ENCODE measurements at places on chromosomes 5 and 9. TPM values are rescaled to one million over a fixed set of nuclear protein-coding genes. Genes with fewer than 3 reads are reported as not detected.
A peak's percentile ranks its signal among the peaks of the same experiment; 100 is the strongest.

GRCh38 chr5:19018822-19019221, 969.2 kb downstream of the CDH18 start:
- no peak for DNase-seq

Gene ELOVL7
- 5.5 TPM for total RNA-seq

DNA sequence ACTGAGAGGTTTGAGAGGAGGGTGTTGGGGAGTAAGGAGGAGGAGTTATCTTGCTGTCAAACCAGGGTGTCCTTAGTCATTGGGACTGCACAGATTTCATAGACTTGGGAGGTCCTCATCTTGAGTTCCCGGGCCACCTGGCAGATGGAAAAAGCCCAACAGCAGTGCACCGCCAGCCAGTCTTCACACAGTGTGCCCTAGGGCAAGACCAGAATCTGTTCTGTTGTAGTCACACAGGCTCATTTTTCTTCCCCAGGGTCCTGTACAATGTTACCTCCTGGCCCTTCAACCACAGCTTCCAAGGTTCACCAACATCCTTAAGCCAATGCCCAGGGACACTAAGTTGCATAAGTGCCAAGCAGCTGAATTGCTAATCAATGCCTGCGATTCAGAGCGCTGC, 21.0 kb downstream of the PLAC8L1 start:
- DNase-seq = no peak

- DNase-seq = no peak
Measured at GRCh38 chr9:88746029-88746742, 211.2 kb downstream of the NXNL2 start.

DNA sequence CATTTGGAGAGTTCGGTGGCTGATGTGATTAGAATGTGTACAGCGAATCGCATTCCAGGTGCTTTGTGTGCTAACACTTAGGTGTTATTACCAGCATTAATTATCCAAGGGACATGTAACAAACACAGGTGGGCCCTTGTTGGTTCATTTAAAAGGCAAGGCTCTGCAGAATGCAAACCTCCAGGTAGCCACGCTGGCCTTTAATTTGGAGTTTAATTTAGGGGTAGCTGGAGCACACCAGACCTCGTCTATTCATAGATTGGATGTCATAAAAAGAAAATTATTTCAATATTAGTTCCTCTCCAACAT, 191.1 kb downstream of the MAT2B start:
- DNase-seq = no peak

Gene ADAMTS6
- total RNA-seq = 2.8 TPM

- no peak for DNase-seq
Measured at GRCh38 chr9:75695921-75696320, 194.6 kb upstream of the PCSK5 start.

Gene GRXCR2
- not detected for total RNA-seq

Gene ROR2
- total RNA-seq = 9.0 TPM

- DNase-seq = no peak
Measured at GRCh38 chr5:9834871-9835770, 205.0 kb upstream of the TAS2R1 start.

DNA sequence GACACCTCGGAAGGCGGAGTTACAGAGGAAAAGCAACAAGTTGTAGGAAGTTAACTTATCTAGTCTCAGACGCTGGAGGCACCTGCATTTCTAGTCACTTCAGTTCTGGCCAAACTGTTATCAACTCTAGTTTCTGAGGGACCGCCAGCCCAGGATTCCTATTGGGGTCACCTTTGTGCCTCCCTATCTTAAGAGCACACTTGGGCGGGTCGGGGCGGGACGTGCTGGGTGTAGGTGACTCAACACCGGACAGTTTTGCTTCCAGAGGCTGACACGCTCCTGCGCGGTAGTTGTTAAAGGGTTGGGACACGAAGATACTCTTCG, 679 bp upstream of the KDM4C start:
- peak; percentile 47 for DNase-seq

- DNase-seq = no peak
Measured at GRCh38 chr5:108521841-108522506, 140.1 kb upstream of the FBXL17 start.

Gene ALDH1B1
- 23.7 TPM for total RNA-seq

- no peak for DNase-seq
Measured at GRCh38 chr5:174617285-174617684, 107.1 kb upstream of the MSX2 start.

DNA sequence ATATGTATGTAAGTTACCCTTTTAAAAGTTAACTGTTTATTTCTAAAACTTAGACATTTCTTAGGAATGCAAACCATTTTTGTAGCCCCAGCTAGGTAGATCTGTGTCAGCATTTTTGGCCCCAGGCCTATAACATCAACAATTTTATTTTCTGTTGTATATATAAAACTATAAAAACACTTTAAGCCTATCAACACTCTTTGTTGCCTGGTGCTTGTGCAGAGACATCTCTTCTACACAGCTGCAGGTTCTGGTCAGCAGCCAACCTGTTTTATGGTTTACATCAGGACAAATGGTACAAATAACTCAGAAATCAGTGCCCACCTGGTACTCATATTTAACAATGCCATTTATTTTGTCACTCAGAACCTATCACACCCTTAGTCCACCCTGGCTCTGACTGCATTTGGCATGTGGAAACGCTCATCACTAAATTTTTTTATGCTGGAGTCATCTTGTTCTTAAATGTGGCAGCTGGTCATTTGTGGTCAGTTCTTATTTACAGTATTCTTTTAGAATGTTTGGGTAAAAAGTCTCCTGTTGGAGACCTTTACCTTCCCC, 173.4 kb downstream of the DNAH5 start:
- no peak for DNase-seq

GRCh38 chr9:88084357-88085183, 53.7 kb downstream of the SPATA31C2 start:
- DNase-seq = no peak

Gene NCS1
- total RNA-seq = 3.5 TPM

Gene CCDC152
- total RNA-seq = 0.48 TPM

DNA sequence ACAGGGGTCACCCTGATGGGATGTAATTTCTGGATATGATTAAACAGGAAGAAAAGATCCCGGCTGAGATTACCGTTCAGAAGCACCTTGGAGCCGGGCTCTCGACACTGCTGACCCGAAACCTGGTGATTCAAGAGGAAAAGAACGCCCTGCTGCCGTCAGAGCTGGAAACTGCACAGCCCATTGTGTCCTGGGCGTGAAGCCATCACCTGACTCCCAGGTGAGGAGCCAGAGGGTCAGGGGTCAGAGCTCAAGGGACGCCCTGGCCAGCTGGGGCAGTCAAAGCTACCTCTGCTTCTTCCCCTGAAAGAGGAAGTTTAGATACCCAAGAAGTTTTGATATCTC, 17.8 kb upstream of the SLC12A7 start:
- no peak for DNase-seq

Gene KCNMB1
- total RNA-seq = 0.31 TPM

DNA sequence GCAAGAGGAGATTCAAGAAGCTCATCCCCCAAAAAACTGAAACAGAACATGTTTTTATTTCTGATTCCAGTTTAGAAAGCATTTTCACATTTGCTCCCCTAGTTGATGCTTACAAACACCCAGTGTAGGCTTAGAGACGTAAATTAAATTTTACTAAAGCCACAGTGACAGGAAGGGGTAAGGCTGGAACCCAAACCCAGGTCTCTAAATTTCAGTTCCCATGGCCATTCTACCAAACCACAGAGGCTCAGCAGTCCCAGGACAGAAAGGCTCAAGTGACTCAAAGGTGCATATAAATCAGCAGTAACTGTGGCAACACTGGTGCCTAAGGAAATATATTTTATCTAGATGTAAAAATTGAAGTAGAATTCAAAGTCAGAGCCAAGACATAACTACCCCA, 128.7 kb downstream of the CEP120 start:
- no peak for DNase-seq

- no peak for DNase-seq
Measured at GRCh38 chr9:89712283-89712682, 107.5 kb downstream of the GADD45G start.

- DNase-seq = no peak
Measured at GRCh38 chr5:72283358-72283757, 36.7 kb downstream of the MRPS27 start.

DNA sequence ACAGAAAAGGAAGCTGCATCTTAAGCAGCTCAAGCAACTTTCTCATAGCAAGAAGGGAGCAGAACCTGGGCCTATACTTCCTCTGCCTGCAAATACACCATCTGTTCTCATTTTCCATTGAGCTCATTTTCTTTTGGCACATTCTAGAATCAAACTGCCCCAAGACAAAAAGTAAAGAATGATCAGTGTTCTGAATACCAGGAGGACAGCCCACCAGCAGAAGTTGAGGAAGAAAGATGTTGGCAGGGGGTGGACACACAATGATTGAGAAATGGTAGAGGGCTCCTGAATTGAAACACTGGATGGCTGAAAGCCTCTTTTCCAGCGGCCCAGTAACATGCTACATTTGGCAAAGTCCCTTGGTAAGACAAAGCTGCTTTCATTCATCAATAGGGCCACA, 171.8 kb downstream of the MED10 start:
- DNase-seq = no peak

- no peak for DNase-seq
Measured at GRCh38 chr5:177498013-177498787, 796 bp upstream of the PDLIM7 start.

- no peak for DNase-seq
Measured at GRCh38 chr9:116447934-116448333, 239.2 kb upstream of the TRIM32 start.

Gene CDH9
- not detected for total RNA-seq

GRCh38 chr5:111060169-111060568, 11.3 kb upstream of the TSLP start:
- DNase-seq = no peak

DNA sequence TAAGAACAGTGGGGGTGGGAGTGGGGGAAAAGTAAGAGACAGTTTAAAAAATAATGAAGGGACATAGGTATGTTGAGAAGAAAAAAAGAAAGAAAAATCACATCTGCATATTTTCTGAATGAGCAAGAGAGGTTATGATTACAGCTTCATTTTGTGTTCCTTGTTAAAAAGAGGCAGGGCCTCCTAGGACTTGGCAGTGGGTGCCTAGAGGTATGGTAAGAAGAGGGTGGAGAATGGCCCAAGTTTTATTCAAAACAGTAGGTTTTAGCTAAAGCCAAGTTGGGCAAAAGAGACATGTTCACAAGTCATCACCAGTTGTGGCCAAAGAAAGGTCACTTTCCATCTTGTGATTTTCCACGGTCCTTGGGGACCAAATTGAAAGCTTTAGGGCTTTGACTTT, 643.4 kb downstream of the CCDC171 start:
- DNase-seq = no peak

- DNase-seq = no peak
Measured at GRCh38 chr5:92508271-92508670, 1072.7 kb downstream of the NR2F1-AS1 start.

DNA sequence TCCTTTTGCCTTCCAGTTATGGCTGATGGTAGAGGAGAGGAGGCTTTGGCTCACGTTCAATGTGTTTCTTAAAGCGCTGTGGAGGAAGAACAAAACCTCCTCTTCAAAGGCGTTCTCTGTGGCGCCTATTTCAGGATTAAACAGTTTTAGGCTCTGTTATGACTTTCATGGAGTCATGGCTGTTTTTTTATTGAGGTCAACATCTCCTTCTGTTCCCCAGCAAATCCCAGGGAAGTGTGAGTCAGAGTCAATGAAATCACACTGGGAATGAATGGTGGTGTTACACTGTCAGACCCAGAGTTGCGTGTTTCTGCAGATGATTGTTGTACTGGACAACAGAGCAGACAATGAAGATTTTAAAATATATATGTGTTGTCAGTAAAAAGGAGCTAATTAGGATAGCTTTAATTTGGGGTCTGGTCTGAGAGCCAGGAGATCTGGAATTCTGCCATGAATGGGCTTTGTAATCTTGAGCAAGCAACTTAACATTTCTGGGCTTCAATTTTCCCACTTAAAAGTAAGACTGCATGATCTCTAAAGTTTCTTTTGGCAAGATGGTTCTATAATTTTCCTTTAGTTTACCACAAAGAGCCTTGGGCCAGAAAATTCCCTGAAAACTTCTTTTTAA, 240.7 kb downstream of the CSNK1G3 start:
- no peak for DNase-seq

GRCh38 chr5:124511791-124512190, 234.6 kb downstream of the ZNF608 start:
- DNase-seq = no peak

DNA sequence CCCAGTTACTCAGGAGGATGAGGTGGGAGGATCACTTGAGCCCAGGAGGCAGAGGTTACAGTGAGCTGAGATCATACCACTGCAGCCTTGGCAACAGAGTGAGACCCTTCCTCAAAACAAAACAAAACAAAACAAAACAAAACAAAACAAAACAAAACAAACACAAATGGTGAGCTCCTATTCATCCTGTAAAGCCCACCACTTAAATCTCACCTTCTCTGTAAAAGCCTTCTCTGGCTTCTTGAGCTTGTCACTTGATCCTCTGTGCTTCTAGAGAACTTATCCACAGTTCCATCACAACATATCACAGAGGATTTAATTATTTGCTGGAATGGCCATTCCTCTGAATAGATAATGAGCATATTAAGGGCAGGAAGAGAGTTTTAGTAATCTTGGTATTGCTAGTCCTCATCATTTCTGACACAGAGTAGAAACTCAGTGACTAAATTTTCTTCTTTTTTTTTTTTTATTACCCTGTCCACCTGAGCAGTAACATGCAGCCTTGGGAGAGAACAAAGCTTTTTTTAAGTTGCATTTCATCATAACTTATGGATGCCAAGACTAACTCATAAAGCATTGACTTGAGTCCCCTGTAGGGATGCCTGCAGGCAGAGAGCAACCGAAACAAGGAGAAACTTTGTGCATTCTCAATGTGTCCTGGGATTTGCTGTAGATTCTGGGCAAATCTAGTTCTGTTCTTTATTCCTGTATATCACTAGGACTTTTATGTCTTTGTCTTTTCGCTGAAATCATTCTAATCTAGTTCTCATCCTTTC, 13.0 kb upstream of the HSPA9 start:
- no peak for DNase-seq

GRCh38 chr9:137152844-137153405, 14.0 kb downstream of the GRIN1 start:
- DNase-seq = no peak

DNA sequence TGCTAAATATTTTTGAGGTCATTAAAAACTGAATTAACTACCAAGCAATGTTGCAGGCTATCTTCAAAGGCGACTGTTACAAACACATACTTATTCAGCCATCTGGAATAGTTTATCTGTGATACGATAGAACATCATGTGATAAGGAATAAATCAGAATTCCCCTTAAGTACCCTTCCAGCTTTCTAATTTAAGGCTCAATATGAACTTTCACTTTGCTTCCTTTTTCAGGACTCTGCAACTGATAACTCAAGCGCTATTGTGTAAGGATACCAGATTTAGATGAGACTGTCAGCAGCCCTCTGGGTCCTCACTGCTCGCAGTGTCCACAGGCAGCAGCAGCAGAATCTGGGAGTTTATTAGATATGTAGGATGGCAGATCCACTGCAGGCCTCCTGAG, 416.3 kb downstream of the SPATA31D1 start:
- no peak for DNase-seq

GRCh38 chr5:41410737-41411136, 99.7 kb downstream of the PLCXD3 start:
- no peak for DNase-seq

DNA sequence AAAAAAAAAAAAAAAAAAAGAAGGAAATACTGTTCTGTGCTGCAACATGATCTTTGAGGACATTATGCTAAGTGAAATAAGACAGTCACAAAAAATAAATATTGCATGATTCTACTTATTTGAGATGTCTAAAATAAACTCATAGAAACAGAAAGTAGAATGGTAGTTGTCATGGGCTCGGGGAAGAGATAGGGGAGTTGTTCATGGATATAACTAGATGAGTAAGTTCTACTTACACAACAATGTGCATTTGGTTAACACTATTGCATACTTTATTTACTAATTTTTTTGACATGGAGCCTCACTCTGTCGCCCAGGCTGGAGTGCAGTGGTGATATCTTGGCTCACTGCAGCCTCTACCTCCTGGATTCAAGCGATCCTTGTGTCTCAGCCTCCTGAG, 15.2 kb downstream of the MAML1 start:
- DNase-seq = no peak

Gene RORB
- 2.4 TPM for total RNA-seq

All from omental fat pad (tissue), 4 donors.